ENCODE measurements at places on chromosomes 2 and 18. TPM values are rescaled to one million over a fixed set of nuclear protein-coding genes. Genes with fewer than 3 reads are reported as not detected.

ELOA2 gene
- not detected for total RNA-seq

DSC2 gene
- 8.8 TPM for total RNA-seq

CNTNAP5 gene
- total RNA-seq = 0.09 TPM

- no peak for DNase-seq
- no peak overlapping the region for H3K27ac ChIP-seq
- H3K4me3 ChIP-seq = no peak overlapping the region
- H3K27me3 ChIP-seq = no peaks in the 10 kb centered on the region
Measured at GRCh38 chr18:50395093-50395492, 20.2 kb downstream of the SKA1 start.

- no peak overlapping the region for H3K4me3 ChIP-seq
- no peaks in the 10 kb centered on the region for H3K27me3 ChIP-seq
Measured at GRCh38 chr2:150705357-150705756, 217.9 kb upstream of the RND3 start.

DNA sequence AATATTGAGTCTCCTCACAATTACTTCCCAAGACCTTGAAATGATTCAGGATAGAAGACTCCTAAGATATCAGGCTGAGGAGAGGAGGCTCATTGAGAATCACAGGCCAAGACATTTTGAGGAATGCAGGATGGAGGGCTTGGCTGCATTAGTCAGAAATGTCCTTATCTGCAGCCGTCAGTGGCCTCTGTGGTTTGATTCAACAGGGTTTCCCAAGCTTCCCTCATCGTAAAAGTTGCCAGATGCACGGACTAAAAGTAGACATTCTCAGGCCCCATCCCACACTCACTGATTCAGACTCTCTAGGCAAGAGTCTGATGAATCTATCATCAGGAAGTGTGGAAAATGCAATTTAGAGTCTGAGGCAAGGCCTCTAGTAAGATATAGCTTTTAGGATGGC is 34.0 kb upstream of the TMEM178A start:
- H3K4me1 ChIP-seq = no peaks in the 10 kb centered on the region
- no peaks in the 10 kb centered on the region for H3K36me3 ChIP-seq
